Stimulated activated naive CD8-positive, alpha-beta T cell treated with anti-CD3 and anti-CD28 coated beads, Interleukin-15, amount 100 ng/mL, for 72 hours (primary cell): ENCODE measurements at places on chromosomes 12 and 14.

- DNase-seq: no peak
These were observed 138.7 kb upstream of the MED13L start for GRCh38 chr12:116416166-116416565.

- DNase-seq: no peak
These were observed 38.7 kb downstream of the ADGRD1 start for GRCh38 chr12:130992448-130992847.

DNA sequence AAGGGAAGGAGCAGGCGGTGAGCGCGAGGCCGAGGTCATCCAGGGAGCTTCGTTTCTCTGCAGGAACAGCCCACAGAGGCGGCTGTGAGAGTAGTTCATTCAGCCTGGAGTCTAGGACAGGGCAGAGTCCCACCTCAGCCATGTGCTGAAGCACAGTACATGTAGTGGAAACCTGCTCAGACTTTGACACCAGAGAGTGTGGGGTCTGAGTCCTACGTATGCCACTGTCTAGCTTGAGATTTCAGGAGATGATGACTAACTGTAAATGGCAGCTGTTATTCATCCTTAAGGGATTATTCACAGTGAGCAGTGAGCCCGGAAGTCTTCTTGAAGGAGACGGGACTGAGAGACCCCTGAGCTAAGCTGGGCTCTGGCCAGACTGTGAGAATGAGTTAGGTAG, 938 bp upstream of the SLC6A13 start:
- DNase-seq: no peak

DNA sequence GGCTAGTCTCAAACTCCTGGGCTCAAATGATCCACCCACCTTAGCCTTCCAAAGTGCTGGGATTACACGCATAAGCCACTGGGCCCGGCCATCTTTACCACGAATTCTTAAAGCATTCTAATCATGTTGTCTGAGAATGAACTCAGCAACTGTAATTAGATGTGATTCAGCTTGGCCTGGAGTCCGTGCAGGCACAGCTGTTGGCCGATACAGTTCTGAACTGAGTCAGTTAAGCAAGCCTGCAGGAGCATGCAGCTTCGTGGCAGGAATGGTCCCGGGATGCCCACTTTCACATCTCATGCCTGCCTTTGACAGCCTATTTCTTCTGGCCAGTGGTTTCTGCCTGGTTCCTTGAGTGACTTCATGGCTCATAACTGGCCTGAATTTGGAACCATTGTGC, 194.1 kb downstream of the ANO6 start:
- no peak for DNase-seq

DNA sequence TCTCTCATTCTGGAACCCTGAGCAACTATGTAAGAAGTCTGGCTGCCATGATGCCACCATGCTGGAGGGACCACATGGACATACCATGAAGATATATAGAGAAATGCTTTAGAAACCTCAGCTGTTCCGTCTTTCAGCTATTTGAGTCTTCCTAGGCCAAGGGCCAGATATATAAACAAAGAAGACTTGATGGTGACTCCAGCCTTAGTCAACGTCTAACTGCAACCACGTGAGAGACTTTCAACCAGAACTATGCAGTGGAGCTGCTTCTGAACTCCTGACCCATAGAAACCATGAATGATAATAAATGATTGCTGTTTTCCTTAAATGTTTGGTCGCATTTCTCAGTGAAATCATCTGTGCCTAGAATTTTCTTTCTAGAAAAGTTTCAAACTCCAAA, 20.0 kb upstream of the KITLG start:
- DNase-seq: no peak

DNA sequence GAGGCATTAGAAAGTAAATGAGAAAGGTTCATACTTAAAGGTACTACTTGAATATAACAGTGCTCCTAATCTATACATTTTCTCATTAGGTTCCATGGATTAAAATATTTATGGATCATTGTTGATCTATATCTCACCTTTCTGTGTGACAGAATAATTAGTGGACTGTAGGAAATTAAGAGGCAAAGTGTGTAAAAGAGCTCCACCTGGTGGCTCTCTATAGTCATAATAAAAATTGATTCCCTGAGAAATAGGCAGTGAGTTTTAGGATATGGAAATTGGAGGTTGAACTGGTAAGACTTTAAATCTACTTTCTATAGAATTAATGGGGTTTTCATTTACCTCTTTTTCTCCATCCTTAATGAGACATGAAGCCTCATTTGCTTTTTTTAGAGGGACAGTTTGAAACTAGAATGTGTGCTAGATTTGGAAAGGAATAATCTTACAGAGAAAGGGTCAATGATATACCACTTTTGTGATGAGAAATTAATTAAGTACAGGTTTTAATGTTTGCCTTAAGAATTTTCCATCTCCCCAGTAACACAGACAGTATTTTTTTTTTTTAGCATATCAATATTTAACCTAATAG, 11.8 kb upstream of the DERA start:
- no peak for DNase-seq

DNA sequence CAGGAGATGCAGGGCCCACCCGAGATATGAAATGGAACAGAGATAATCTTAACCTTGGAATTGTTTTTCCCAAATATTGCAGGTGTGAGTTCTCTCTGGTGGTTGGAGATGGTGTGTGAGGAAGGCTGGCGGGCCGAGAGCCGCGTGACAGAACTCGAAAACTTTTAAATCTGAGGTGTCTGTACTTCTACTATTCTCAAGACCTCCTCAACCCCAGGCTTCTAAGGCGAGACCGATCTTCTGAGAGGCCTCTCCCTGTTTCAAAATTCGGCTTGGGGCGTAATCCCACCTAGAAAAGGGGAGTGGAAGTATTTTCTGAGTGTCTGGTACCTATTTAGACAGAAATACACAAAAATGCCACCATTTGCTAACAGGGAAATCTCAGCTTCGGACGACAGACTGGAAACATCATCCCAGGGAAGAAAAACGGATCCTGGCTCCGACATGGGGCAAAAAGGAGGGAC, 611 bp downstream of the SARNP start:
- DNase-seq: no peak

- DNase-seq: no peak
These were observed 39.0 kb downstream of the SVOP start for GRCh38 chr12:108981835-108982234.

GRCh38 chr14:105841022-105842009, 314.9 kb downstream of the TMEM121 start:
- no peak for DNase-seq
